ENCODE measurements at places on chromosomes 4 and X. TPM values are rescaled to one million over a fixed set of nuclear protein-coding genes. Genes with fewer than 3 reads are reported as not detected.

DNA sequence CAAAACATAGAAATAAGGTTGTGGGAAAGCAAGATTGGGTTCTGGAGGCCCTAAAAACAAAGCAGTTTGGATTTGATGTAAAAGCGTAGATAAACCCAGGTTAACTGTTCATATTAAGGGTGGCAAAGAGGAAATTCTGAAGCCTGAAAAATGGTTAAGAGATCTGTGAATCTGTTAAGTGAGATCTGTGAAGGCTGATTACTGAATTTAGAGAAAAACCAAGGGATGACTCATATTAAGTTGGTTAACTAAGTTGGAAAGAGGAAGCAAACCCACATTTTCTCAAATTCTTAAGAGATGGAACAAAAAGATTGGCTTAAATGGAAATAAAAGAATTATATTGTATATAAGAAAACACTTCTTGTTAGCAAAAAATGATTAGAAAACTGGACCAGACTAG, 22.8 kb downstream of the GPAT3 start:
- DNase-seq: no peak

GRCh38 chr4:71711985-71712348, 71.9 kb downstream of the GC start:
- no peak for DNase-seq

- DNase-seq: no peak
Measured at GRCh38 chr4:184850431-184851199, 24.8 kb upstream of the ACSL1 start.

HMGN5 gene
- 10.0 TPM for polyA plus RNA-seq

NAA10 gene
- 42.6 TPM for polyA plus RNA-seq

DNA sequence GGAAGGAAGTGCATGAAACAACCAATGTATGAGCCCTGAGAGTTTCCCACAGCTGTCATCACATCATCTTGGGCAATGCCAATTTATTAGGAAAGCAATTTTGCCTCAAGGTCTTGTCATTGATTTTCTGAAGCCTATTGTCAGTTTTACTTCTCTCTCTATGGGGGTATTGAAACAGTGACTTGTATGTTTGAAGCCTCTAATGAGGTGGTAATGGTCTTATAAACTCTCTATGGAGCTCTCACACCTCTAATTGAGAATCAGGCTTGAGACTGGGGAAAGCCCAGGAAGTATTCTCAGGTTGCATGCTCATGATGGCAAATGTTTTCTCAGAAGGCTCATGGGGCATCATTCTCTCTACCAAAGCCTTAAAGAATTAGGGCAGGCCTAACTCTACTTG, 308.2 kb upstream of the EMCN start:
- no peak for DNase-seq

DNA sequence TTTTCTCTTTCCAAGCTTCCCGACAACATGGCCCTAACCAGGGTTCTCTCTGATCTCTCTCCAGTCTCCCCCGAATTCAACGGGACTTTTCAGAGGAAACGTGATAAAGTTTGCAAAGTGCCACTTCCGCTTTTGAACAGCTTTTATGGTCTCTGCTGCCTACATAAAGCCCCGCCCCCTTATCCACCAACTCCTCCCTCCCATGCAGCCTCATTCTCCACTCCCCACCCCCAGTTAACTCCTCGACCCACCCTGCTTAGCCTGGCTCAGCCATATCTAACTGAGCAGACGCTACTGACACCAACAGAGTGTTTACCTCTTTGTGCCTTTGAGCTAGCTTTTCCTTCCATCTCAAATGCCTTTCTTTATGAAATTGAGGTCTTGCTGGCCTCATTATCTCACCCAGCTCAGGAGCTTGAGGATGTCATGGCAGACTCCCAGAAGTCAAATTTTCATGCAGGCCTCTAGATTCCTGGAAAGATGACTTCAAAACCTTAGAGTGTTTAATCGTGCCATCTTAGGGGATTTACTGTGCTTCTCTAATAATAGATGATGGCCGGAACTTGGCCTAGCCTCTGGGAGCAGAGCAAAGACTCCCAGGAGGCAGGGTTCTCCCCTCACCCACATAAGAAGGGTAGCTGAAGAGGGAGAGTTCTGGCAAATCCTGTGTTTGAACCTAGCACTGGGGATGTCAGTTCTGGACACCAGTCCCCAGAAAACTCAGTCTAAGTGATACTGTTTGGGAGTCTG, 606.0 kb downstream of the BCOR start:
- DNase-seq: no peak

- no peak for DNase-seq
Measured at GRCh38 chr4:14419516-14419915, 582.8 kb upstream of the CPEB2 start.

GRCh38 chr4:186472948-186473347, 82.4 kb downstream of the MTNR1A start:
- peak; percentile 32 for DNase-seq

DNA sequence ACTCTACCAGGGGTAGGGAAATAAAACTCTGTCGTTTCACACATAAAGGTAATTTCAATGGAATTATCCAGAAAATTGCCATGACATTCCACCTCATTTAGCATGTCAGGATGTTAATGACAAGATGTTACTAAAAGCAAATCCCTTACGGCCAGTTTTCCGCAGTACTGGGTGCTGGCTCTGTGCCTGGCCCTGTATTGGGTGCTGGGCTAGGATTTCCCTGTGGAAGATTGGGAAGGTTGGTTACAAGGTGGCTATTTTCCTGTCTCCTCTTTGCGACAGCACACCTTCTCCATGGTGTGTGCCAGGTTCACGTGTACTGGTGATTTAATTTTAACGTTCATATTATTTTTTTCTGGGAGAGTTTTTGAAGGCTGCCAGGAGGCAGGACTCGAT, 13.1 kb downstream of the KLKB1 start:
- no peak for DNase-seq

DNA sequence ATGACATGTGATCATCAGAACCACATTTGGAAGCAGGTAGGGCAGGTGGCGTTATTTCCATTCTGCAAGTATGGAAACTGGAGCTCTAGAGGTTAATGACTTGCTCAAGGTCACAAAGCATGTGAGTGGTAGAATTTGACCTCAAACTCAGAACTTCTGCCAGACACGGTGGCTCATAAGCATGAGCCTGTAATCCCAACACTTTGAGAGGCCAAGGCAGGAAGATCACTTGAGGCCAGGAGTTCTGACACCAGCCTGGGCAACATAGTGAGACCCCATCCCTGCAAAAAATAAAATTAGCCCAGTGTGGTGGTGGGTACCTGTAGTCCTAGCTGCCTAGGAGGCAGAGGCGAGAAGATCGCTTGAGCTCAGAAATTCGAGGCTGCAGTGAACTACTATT, 139.2 kb downstream of the PALLD start:
- DNase-seq: no peak

- no peak for DNase-seq
Measured at GRCh38 chr4:146033149-146033548, 94.5 kb upstream of the ZNF827 start.

GRCh38 chrX:70336767-70337166, 46.9 kb downstream of the KIF4A start:
- no peak for DNase-seq

DNA sequence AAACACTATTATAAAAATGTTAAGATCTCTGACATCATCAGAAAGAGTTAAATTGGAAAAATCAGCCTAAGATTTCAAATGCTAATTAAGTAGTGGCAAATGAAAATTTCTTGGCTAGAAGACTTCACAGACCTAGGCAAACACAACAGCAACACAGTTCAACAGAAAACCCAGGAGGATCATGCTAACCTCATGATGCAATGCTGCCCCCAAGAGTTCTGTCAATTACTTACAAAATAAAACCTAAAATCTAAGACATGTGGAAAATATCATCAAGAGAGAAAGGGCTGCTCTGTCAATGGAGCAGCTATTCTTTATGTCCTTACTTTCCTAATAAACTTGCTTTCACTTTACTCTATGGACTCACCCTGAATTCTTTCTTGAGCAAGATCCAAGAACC, 21.0 kb downstream of the S100G start:
- DNase-seq: peak; percentile 47

- DNase-seq: no peak
Measured at GRCh38 chr4:176680668-176681180, 112.0 kb downstream of the VEGFC start.

GUCY1B1 gene
- polyA plus RNA-seq: not detected

RASGEF1B gene
- 4.9 TPM for polyA plus RNA-seq

DNA sequence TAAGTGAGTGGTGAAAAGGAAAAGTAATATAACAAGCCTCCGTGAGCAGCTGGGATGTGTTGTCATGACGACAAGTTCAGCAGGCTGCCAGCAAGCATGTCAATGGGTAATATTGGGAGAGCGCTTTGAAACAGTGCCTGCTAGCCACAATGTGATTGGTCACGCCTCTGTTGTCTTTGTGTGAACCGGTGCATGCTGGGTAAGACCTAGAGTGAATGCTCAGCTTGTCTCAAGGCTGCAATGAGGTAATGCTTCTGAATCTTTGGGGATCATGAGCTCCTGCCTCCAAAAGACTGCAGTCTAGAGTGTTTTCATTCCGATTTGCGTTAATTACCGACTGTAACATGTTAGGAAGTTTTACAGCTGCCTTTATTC, 54.9 kb downstream of the STOX2 start:
- peak; percentile 87 for DNase-seq

POU3F4 gene
- polyA plus RNA-seq: not detected

DNA sequence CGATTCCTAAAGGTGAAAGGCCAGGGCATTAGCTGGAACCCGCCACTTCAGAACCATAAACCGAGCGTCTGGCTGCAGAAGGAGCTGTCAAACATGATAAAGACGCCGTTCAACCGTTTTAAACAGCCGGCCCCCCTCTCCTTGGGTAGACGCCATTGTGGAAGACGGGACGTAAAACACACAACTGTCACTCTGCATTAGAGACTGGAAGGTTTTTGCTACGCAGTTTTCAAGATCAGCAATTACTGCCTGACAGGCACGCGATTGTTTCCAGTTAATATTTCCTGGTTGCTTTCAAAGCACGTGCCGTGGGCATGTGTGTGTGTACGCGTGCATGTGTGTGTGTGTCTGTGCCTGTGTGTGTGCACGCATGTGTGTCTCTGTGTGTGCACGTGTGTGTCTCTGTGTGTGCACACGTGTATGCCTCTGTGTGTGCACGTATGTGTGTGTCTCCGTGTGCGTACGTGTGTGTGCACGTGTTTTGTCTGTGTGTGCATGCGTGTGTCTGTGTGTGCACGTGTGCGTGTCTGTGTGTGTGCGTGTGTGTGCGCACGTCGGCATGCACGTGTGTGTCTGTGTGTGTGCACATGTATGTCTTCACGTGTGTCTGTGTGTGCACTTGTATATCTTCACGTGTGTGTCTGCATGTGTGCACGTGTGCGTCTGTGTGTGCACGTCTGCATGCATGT, 48.8 kb downstream of the SHOX start:
- DNase-seq: no peak

- no peak for DNase-seq
Measured at GRCh38 chr4:184643731-184644130, 5.5 kb downstream of the CASP3 start.

DNA sequence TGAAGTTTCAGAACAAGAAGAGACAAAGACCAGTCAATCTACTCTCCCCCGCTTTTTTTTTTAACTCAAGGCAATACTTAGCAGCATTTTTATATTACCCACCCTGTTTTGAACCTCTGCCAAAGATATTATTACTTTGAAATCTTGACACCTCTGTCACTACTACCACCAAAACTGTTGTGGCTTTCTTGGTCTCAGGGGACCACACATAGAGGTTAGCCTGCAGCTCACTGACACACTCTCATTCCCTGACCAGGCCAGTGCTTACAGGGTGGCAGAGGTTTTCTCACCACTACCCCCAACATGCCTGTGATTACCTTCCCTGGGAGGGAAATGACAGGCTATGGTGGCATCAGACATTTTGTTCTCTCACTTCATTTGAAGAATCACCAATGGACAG, 137.4 kb upstream of the STIM2 start:
- no peak for DNase-seq

HHIP gene
- polyA plus RNA-seq: 3.3 TPM

ZCCHC12 gene
- polyA plus RNA-seq: 0.41 TPM

PNCK gene
- not detected for polyA plus RNA-seq

PITX2 gene
- 54.7 TPM for polyA plus RNA-seq

- DNase-seq: no peak
Measured at GRCh38 chrX:48761674-48762471, at the start of gene GLOD5. Gene GLOD5 (plus strand): TSS chrX:48761747. CDS start chrX:48761791, 44 bp downstream.

- no peak for DNase-seq
Measured at GRCh38 chr4:173343832-173344397, 9.8 kb upstream of the HMGB2 start.

GRCh38 chr4:105002278-105002677, 144.4 kb upstream of the TET2 start:
- no peak for DNase-seq
